Stimulated activated CD4-positive, alpha-beta T cell treated with anti-CD3 and anti-CD28 coated beads, TNF-alpha, amount 100 ng/mL, for 24 hours (primary cell): ENCODE measurements at places on chromosomes 3 and 15.

- no peak for DNase-seq
Measured at GRCh38 chr3:31103181-31103580, 208.7 kb upstream of the GADL1 start.

GRCh38 chr15:51577636-51578304 is 44.8 kb downstream of the DMXL2 start:
- no peak for DNase-seq

GRCh38 chr3:2595486-2595885 is 496.8 kb downstream of the CNTN4 start:
- DNase-seq = no peak

DNA sequence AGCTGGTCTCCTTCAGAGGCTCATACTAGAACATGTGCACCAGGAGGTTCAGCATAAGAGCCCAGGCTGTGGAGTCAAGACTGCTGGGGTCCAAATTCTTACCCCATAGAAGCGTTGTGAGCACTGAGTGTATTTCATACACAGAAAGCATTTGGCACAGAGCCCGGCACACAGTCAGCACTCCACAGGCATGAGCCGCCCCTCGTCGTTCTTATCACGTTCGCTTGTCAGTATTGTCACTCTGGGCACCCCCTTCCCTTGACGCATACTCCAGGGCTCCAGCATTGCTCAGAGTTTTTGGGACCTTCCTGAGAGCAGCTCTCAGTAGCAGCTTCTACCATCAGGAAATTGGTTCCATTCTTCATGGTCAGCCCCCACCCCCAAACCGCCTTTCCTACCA is 25.2 kb downstream of the CORO2B start:
- no peak for DNase-seq

GRCh38 chr3:186254676-186255650 is 107.1 kb downstream of the DGKG start:
- no peak for DNase-seq

GRCh38 chr3:29805757-29806156 is 524.9 kb downstream of the RBMS3 start:
- no peak for DNase-seq

- no peak for DNase-seq
Measured at GRCh38 chr3:113329757-113330156, 111.5 kb downstream of the CFAP44 start.

- DNase-seq = no peak
Measured at GRCh38 chr3:76138921-76139320, 353.6 kb upstream of the ZNF717 start.

GRCh38 chr15:26889298-26889898 is 22.5 kb downstream of the GABRA5 start:
- no peak for DNase-seq

- no peak for DNase-seq
Measured at GRCh38 chr3:72041511-72041910, 256.6 kb upstream of the PROK2 start.

GRCh38 chr3:58340594-58341244 is 8.0 kb downstream of the PXK start:
- no peak for DNase-seq

DNA sequence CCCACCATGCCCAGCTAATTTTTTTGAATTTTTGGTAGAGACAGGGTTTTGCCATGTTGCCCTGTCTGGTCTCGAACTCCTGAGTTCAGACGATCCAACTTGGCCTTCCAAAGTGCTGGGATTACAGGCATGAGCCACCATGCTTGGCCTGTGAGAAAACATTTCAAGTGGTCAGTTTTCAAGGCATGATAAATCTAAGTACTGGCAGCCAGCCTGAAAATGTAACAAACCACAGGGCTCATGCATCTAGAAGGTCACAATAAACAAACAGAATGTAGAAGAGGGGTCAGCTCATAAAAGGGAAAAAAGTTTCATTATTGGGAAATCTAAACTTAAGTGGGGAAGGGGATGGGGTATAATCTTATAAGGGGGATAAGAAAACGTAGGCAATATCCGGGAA is 39.9 kb downstream of the PPCDC start:
- no peak for DNase-seq

DNA sequence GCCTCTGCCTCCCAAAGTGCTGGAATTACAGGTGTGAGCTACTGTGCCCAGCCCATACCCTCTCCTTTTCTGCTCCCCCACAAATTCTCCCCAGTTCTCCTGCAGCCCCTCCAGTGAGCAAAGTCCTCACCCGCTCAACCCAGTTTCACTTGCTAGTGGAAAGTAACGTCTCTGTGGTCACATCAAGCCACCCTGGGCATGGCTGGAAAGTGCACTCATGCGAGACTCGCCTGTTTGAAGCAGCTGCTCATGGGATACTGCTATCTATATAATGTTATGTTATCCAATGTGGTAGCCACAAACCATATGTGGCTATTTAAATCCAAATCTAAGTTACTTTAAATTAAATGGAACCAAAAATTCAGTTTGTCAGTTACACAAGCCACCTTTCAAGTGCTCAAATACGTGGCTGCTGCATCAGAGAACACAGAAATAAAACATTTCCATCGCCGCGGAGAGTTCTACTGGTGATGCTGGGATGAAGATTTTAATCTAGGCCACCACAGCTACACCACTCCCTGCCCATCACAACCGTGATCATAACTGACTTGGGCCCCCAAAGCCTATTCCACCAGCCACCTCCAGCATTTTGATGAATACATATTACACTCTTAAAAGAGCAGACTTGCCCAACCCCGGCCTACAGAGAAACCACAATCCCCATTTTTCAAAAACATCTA is 119.4 kb downstream of the LIPC start:
- no peak for DNase-seq

- DNase-seq = peak; percentile 39
Measured at GRCh38 chr3:194058189-194058571, 77.8 kb upstream of the HES1 start.

DNA sequence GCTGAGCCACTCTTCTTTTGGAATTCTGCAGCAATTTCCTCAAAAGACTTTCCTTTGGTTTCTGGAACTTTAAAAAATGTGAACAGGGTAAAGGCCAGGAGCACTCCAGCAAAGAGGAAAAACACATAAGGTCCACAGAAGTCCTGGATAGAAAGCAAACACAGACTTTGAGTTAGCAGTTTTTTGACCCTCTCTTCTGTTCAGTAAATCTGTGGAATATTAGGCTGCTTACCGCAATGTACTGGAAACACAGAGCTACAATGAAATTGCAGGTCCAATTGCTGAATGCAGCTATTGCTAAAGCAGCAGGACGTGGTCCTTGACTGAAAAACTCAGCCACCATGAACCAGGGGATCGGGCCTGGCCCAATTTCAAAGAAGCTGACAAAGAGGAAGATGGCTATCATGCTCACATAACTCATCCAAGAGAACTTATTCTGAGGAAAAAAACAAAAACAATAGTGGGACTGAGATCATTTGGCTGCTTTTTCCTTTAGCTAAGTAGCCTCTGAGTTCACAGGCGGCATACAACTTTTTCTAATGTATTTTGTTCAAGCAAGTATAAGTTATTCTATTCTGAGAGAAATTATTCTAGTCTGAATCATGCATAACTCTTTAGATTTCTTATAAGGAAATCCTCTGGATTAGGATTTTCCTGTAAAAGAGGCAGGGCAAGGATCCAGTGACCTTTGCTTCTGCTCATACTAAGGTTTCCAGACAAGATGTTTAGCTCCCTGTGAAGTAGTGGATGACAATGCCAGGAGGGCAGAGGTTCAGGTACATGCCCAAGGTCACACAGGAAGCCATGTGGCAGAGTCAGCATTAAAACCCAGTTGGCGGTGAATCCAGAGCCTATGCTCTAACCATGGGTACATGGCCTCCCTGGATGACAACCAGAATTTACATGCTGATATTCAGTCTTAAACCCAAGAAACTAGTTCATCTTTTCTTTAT is 28.3 kb downstream of the SLC2A2 start:
- no peak for DNase-seq

DNA sequence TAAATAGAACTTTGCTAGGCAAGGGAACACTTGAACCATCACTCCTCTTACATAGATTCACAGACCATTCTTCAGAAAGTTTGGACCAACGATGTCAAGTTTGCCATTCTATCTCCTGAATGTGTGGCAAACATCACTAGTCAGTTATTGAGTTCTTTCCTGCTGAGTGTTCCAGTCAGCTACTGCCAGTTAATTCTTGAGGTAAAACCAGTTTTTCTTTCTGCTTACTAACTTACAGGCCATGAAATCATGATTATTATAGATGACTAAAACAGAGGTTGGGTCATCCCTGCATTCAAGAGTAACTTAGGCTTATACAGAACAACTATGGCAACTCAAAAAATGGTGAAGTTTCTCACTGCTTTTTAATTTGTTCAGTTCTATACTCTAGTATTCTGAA is 88.2 kb downstream of the AP4E1 start:
- no peak for DNase-seq

- no peak for DNase-seq
Measured at GRCh38 chr3:100533176-100533575, 40.8 kb downstream of the TMEM45A start.

DNA sequence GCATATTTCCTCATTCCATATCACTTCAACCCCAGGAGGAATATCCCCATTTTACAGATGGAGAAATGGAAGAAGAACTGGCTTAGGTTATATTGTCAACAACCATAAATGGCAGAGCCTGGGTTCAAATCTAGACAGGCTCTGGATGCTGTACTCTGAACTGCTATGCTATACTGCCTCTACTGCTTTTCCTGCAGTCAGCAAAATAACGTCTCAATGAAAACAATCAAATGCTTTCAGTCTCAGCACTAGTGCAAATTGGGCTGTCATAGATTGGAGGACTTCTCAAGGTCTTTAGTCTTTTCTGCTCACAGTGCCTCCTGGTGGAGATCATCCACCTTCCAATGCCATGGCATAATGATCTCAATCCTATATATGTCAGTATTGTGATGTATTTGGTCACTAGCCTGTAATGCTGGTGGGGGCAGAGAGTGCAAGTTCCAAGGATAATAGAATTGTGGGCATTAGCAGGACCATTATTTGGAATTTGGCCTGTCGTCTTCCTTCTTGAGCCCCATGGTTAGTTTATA is 285.0 kb downstream of the CLSTN2 start:
- DNase-seq = no peak

- DNase-seq = no peak
Measured at GRCh38 chr3:59133311-59133710, 83.5 kb upstream of the CFAP20DC start.

- DNase-seq = no peak
Measured at GRCh38 chr3:23668430-23668904, 137.3 kb upstream of the UBE2E1 start.

DNA sequence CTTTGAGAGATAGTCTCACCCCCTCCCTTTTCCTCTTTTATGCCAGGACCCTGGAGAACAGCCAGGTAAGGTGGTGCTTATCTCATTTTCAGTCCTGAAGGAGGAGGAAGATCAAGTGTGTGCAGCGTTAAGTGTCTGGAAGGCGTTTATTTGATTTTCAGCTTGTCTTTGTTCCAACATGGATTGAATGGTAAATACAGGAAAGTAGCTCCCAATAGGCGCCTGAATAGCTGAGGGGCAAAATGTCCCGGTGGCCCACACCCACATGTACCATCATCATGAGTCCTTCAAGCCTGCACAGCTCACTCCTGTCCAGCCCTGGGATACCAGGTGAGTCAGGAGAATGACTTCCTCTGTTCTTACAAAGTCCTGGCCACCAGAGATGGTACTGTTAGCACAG is 73.5 kb downstream of the CEMIP start:
- DNase-seq = no peak

- DNase-seq = no peak
Measured at GRCh38 chr3:39322936-39323335, 6.6 kb upstream of the CCR8 start.

- no peak for DNase-seq
Measured at GRCh38 chr3:38101811-38102443, 35.0 kb downstream of the ACAA1 start.

DNA sequence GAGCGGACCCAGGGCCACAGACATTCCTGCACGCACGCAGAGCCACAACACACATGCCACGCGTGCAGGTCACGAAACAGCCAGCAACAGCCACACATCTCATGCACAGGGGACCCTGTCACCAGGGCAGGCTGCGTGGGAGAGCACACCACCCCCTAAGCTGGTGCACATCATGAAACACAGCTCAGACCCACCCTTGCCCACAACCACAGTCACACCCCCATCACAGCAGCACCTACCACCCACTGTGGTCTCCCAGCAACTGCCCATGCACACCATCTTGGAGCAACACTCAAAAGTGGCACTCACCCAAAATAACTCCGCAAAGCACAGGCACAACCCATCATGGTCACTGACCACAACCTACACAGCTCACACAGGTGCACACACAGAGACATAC is 75.7 kb downstream of the OCA2 start:
- no peak for DNase-seq

- no peak for DNase-seq
Measured at GRCh38 chr3:141367038-141367730, 1.1 kb upstream of the ZBTB38 start.

- DNase-seq = no peak
Measured at GRCh38 chr3:194584320-194584776, 48.9 kb downstream of the TMEM44 start.

DNA sequence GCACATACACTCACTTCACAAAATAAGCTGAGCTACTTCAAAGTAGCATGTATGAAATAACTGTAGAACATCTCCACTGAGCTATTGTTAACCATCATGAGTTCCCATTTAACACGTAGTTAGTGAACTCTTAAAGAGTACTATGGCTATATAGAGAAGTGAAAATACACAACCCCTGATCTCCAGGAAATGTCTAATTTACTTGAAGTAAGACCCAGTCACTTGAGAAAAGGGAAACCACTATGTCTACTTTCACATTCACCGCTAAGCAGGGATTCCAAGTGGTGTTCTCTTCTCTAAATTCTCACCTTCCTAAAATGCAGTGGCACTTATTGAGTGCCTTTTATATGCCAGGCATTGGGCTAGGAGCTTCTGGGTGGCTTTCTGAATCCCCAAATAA is 35.0 kb upstream of the COLQ start:
- no peak for DNase-seq

DNA sequence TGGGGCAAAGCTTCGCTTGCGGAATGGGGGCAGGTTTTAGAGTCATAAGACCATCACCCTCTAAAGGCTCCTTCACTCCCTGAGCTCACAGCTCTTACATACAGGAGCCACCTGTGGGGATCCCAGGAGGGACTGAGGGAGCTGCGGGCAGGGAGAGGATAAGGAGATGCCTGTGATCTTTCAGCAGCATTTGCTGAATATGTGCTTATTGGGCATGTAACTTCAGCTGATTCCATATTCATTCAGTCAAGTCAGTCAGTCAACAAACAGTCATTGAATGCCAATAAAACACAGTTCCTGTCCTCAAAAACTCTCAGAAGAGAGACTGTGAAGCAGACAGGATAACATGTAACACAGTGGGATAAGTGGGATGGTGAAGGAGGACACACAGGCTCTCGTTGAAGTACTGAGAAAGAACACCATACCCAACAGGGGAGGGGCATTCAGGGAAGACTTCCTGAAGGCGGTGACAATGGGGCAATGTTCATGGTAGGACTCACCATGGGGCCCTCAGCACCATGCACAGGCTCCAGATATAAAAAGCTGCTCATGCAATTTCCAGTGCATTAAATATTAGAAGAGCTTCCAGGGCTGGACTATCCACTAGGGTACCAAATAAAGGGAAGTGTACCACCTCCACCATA is 240.9 kb downstream of the UACA start:
- DNase-seq = no peak

- no peak for DNase-seq
Measured at GRCh38 chr15:67761343-67761742, 64.0 kb upstream of the SKOR1 start.
